ENCODE measurements at places on chromosomes 5 and 9.

DNA sequence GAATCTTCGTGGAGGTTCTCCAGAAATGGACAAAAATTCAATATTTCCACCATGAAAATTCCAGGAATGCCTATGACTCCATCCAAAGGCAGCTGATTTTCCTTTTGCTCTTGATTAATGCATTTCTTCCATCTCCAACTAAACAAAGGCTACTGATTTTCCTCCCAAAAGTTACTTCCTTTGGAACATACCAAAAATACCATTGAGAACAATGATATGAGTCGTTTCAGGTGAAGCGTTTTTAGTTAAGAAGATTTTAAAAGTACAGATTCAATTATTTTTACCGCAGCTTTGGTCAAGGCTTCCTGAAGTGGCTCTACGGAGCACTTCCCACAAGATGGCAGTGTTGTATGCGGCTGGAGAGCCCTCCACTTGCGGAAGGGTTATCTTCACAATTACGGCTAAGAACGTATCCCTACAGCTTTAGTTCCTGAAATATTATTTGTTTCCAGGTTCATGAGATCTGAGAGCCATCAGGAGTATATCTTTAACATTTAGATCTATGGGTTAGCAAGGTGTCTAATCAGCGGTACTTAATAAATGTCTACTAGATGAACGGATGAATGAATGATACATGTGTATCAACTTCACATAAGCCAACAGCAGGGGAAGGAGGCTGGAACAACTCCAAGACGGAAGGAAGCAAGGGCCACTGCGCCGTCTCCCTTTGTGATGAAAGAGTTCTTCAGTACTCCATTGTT lies 35.9 kb upstream of the ARSB start:
- DNase-seq = no peak

DNA sequence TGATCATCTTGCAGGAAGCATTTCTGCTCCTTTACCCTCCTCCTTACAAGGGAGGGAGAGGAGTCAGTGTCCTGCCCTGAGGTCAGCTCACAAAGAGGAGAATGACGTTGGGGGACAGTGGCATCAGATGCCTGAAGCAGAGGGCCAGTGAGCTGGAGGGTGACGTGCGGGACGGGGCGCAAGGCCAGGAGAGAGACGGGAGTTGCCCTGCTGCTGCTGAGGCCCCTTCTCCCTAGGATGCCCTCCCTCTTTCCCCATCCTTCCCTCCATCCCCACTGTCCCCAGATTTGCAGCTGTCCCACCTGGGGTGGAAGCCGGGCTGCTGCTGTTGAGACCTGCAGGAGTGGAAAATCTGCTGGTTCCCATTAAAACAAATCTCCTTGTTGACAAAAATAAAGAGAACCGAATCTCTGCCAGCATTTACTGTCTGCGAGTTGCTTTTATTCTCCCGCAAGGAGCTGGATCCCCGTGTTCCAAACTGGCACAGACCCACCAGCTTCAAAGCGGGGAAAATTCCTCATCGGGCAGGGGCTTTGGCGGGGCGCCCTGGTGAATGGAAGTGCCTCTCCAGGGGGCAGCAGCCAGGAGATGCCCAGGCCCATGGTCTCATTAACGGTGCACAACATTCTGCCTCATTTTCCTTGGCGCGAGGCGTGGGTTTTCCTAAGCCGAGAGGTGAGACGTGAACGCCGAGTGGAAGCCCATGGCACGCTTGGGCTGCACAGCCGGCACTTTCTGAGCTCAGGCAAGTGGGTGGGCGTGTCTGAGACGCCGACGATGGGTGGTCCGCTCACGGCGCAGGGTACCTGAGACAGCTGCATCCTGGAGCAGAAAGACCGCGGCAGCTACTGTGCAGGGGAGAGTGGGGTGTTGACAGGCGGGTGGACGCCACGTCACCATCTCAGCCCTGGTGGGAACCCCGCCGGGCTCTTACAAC lies 13.9 kb upstream of the COL5A1 start:
- no peak for DNase-seq

GRCh38 chr5:138968601-138969000 lies 93.5 kb upstream of the LRRTM2 start:
- DNase-seq = no peak

- DNase-seq = no peak
Measured at GRCh38 chr5:179612577-179613459, 10.7 kb downstream of the HNRNPH1 start.

GRCh38 chr5:173680660-173681242 lies 64.3 kb upstream of the BOD1 start:
- DNase-seq = no peak

GRCh38 chr5:16450163-16450562 lies 15.4 kb downstream of the ZNF622 start:
- no peak for DNase-seq

GRCh38 chr9:96183751-96184150 lies 118.2 kb downstream of the HSD17B3 start:
- DNase-seq = no peak

DNA sequence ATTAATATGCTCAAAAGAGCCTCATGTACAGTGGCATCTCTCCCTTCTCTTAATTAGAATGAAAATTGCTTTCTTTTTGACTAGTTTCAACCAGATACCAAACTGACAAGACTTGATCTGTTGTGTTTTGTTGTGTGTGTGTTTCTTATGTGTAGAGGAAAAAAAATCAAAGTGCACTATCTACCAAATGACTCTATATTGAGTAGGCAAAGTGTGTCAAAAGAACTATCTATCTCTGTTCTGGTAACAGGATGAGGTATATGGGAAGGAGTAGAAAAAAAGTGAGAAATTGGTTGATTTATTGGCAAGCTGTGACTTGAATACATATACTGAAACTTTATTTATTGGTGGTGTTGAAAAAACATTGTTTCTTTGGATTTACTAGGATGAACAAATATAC lies 190.0 kb downstream of the SLF1 start:
- DNase-seq = no peak

GRCh38 chr5:15940905-15941304 lies 238.7 kb downstream of the MARCHF11 start:
- no peak for DNase-seq

- DNase-seq = no peak
Measured at GRCh38 chr9:116323571-116323970, 170.0 kb downstream of the PAPPA start.

DNA sequence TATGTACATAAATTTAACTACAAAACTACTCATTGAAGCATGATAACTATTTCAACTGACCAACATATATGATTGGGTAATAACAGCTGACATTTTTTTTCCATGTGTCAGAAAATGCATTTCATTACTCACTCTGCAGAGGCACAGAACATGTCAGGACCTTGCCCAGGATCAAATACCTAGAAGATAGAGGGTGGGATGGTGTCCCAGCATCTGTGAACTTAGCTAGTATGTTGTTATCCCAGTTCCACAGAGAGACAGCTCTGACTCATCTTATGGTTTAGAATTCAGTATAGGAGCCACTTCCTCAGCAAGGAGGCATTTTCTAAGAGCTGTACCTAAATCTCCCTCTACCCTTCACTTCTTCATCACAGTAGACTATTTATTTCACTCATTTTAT lies 1198.6 kb upstream of the ACO1 start:
- no peak for DNase-seq

DNA sequence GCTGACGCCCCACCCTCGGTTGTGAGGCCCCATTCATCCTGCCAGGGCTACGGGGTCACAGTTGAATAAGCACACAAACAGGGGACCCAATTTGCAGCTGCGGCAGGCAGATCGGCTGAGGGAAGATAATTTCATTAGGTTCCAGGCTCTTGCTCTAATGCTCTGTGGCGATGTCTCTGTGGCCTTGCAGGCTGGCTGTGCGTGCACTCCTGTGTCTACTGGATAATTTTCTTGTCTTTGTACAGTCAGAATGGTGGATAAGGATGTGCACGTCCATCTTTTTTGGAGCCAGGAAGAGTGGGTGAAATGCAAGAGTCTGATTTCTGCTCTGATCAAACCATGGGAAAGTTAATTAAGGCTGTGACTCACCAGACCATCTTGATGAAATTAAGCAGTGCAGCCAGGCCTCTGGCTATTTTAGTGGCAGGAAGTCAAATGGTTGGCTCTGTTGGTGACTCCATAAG lies 39.2 kb downstream of the NSG2 start:
- no peak for DNase-seq

- DNase-seq = no peak
Measured at GRCh38 chr9:85515021-85515420, 226.7 kb downstream of the AGTPBP1 start.

GRCh38 chr5:95959888-95960666 lies 1.6 kb downstream of the ELL2 start:
- no peak for DNase-seq

- no peak for DNase-seq
Measured at GRCh38 chr5:10685115-10685521, 75.9 kb downstream of the DAP start.

- no peak for DNase-seq
Measured at GRCh38 chr5:56829137-56829908, 14.0 kb downstream of the MAP3K1 start.

GRCh38 chr9:106625259-106625789 lies 237.6 kb upstream of the ZNF462 start:
- DNase-seq = no peak

DNA sequence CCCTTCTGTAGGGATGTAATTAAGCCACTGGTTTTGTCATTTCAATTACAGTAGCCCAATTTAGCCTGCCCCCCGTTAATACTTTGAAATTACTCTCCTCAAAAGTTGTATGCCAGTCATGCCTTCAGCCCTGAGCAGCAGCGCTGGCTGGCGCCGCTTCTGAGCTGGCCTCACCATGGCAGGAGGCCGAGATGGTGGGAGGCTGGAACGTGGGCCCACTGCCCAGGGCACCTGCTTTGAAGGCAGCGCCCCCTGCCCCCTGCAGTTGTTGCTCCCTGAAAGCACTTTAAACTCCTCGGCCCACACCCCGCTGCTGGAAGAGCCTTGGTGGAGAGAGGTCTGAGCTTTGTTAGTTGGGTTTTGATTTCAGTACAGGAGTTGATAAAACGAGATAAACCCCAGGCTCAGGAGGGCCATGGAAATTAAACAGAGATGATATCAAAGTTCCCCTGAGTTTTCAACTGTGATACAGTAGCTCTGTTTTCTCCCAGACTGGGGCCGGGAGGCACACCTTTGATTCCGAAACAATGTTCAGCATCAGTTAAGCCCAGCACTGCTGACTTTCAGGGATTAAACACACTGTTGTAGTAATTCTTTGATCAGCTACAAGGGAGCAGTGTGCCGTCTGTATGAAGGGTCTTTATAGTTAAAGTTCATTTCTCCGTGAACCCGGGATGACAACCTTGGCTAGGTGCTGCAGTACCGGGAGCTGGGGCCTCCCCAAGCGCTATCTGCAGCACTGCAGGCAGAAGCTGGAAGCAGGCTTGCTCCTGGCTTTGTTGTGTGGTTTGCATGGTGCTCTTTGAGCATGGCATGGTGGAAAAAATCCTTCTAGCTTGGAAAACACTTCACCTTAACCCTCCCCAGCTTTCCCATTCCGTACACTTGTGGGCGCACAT lies 9.5 kb downstream of the MVB12B start:
- DNase-seq = no peak

- no peak for DNase-seq
Measured at GRCh38 chr9:93119953-93120845, 13.9 kb downstream of the NINJ1 start.

DNA sequence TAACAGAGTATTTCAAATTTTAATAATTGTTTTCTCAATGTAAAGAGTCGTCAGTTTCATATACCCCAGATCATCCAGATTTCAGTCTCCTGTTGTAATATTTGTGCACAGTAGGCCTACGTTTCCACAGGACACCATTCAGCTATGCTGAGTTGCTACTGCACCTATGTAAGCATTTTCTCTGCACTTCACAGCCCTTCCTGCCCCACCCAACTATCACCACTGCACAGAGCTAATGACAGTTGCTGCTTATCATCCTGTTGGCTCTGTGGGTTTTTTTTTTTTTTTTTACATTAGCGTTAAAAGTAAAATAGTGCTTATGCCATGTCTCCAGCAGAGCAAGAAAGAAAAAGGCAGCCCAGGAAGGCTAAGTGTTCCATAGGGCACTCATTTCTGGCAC lies 5.9 kb upstream of the PRKACG start:
- no peak for DNase-seq

DNA sequence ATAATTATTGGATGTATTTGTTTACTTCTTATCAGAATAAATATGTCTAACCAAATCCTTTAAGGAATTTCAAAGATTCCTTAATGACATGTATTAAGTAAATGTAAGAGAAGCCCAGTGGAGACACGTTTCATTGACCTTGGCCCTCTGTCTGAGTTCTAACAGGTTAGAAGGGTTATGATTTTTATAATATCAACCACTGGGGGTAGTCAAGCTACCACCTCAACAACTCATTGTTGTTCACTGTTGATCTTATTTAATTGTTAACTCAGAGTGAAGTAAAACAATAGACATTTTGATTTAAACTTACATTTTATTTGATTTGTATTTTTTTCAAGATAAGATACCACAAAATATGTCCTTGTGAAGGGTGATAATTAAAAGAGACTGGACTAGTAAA lies 499.2 kb upstream of the COX7C start:
- no peak for DNase-seq

DNA sequence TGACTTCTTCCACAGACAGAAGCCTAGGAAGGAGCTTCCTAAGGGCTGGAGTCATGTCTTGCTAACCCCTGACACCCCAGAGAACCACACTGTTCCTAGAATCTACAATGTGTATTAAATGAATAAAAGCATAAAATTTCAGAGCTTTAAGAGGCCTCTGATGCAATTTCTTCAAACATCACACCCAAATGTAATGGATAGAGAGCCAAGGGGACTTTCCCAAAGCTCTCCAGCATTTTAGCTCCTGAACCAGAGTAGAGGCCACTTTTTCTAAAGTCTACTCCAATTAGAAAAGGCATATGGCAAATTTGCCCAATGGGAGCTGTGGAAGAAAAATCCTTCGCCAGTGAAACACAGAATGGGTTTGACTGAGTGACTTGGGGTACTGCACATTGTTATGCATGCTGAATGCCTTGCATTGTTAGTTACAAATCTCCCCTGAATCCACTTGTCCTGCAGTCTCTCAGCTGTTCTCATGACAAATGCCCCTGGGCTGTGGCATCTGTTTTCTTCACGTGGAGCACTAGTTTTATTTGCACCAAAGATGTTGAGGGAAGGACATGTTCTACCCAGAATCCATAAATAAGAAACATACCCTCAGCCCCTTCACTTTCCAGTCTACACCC lies 334.0 kb downstream of the ASTN2 start:
- no peak for DNase-seq

GRCh38 chr5:96852759-96853158 lies 23.5 kb upstream of the ERAP2 start:
- no peak for DNase-seq

DNA sequence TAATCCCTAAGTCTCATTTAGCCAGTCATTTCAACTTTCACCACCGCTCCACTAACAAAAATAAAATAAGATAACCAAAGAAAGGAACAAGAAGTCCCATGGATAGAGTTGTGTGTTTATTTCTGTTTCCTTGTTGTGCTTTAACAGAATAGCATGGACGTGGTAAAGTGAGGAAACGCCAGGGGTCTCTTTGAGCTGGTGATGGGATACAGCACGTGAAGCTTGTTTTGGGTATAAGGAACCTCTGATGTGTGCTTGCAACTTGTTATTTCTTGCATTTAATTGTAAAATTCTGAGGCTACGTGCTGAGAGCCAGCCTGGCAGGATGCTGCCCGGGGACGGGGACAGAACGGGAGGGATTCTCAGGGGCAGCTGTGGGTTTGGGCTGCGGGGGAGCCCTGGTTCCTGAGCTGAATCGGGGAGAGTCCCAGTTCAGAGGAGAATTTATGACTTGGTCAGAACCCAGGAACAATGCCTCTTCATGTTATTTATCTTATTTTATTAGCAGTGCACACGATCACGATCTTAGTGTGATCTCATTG lies 63.4 kb downstream of the ANKRD33B start:
- DNase-seq = no peak

GRCh38 chr5:92560698-92561401 lies 1020.2 kb downstream of the NR2F1-AS1 start:
- DNase-seq = no peak

GRCh38 chr5:150142185-150142958 lies 13.3 kb downstream of the PDGFRB start:
- DNase-seq = no peak
